T-helper 1 cell (primary cell): ENCODE measurements at places on chromosomes 5 and 9.

GRCh38 chr9:4973246-4973645 lies 11.8 kb upstream of the JAK2 start:
- DNase-seq = no peak

DNA sequence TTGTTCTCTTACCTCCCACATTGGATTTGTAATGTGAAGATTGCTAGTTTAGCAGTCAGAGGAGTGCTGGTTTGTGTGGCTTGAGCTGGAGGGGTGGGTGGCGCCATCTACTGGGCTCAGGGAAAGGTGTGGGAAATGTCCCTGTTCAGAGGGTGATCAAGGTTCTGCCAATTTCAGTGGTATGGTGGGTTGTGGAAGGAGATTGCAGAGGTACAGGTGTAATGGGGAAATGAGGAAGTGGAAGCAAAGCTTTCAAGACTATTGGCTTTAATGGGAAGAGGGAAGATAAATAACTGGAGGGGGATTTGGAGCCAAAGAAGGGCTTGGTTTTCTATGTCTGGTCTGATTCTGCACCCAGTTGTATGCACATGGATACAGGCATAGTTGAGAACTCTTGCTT lies 76.4 kb downstream of the OSMR start:
- DNase-seq = no peak

GRCh38 chr5:178533136-178533535 lies 57.1 kb downstream of the COL23A1 start:
- no peak for DNase-seq

- no peak for DNase-seq
Observed at GRCh38 chr9:120787933-120788332, 5.3 kb downstream of the FBXW2 start.

DNA sequence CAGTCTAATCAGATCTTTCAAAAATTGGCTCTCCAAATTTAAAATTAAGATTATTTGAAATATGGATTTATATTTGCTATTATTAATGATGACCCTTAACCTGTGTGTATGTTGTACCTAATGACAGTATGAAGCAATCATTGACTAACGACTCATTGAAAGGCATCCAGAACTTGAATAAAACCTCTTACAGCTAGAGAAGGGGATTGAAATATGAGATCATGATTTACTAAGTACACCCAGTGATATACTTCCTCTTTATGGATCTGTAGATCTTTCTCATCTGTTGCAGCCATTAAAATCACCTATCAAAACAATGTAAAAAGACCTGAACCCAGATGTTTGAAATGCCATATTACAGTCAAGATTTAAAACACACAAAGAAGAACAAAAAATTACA lies 126.5 kb downstream of the RPS23 start:
- no peak for DNase-seq

GRCh38 chr9:35757226-35757891 lies 3.3 kb upstream of the MSMP start:
- no peak for DNase-seq
